ENCODE measurements at places on chromosomes 3 and 15.
A peak's percentile ranks its signal among the peaks of the same experiment; 100 is the strongest.

GRCh38 chr3:170162052-170162451, 19.5 kb downstream of the PHC3 start:
- no peak for DNase-seq

DNA sequence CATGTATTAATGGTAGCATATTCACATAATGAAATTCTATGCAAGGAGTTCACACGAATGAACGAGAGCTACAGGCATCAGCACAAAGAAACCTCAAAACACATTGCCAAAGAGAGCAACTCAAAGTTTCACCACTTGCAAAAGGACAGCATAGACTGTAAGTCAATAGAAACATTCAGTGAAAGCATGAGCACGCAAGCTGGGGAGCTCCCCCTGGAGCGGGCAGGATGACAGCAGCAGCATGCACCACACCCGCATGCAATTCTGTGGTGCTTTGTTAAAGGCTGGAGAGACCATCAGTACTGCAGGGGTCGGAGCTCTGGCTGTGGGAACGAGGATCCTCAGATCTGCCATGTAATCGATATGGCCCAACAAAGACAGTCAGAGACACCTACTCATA, 18.7 kb downstream of the OCA2 start:
- peak; percentile 11 for DNase-seq

DNA sequence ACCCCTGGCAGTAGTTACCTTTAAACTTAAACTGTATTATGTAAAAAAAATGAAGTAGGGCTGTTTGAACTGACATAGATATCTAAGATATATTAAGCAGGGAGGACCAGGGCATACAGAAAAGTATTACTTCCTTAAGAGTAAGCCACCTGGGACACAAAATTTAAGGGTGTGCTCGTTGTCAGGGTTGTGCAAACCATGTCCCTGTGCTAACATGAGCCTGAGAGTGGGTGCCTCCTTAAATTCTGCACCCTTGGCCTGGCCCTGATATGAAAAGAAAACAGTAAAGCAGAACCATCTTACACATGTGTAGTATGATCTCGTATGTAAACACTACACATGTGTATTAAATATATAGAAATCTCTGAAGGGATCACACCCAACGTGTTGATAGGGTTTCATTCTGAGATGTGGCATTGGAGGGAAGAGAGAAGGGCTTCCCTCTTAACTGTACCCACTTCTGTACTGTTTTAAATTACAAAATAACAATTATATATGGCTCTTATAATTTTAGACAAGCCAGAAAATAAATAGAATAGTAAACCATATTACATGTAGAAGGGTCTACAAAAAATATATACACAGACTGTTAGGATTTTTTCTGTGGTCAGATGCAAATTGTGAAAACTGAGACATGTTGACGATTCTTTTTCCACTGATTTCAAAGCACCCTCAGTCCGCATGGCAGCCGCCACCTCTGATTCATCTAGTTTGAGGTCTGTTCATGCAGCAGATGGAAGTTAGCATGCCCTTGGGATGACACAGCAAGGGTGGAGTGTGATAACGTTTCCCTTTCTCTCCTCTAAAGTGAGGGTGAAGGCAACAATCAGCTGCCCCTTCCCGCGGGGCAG, 400.8 kb upstream of the PROK2 start:
- DNase-seq, result peak; percentile 83

DNA sequence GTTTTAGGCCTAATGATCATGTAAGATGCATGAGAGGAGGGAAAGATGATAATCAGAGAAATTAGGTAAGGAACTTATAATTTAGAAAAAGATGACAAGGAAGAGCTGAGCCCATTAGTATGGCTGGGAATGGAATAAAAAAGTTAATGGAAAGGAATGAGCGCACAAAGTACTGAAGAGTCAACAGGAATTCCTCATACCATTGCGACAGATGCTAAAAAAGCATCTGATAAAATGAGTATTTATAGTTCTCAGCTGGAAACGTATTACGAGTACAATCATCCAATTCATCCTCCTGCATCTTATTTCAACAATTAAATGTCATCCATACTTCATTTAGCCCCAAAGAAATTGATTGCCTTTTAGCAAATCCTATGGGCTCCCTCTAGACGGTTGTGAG, 58.9 kb downstream of the TMCC1 start:
- no peak for DNase-seq

DNA sequence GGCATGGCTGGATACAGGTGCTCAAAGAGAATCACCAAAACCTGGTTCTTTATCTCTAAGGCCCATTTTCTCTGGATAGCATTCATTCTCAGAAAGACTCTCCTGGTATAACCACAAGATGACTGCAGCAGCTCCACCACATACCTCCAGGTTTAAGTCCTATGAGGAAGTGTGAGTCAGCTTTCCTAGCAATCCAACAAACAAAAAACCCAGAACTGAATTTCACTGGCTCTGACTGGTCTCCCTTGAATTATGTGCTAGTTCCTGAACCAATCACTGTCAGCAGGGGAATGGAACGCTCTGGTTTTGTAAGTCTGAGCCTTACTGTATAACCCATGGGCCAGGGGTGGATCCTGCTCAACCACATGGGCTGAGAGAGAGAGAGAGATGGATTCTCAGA, 27.2 kb downstream of the MRPL46 start:
- DNase-seq, result peak; percentile 64

GRCh38 chr3:37445163-37445562, 270.8 kb upstream of the LRRFIP2 start:
- DNase-seq, result no peak

DNA sequence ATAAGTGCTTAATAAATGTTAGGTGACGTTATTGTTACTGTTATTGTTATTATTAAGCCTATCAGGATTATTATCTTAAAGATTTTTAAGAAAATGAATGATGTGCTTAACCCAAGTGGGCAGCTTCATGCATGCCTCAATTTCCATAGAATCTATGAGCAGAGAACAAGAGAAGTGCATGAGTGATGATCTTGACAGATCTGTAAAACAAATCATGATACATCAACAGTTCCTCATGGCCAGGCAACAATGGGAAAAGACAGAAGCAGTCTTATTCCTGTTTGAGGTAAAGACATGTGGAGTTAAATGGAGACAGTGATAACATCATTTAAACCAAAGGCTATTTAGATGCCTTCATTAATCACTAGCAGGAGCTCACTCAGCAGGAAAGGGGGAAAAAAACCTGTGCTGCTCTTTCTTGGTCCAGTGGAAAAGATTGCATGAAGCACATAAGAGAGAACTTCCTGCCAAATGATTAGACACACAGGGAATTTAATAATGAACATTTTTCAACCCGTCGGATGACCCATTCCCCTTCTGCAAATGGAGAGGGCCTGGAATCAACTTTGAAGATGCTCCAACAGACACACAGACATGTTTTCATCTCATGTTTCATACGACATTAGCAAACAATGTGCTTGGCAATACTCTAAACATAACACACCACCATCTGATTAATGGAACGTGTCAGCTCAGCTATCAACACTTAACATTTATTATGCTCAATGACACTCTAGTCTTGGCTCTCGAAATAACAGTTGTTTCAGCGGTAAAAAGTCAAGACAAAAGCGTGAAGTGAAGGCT, 212.2 kb upstream of the LRRN1 start:
- peak; percentile 57 for DNase-seq

DNA sequence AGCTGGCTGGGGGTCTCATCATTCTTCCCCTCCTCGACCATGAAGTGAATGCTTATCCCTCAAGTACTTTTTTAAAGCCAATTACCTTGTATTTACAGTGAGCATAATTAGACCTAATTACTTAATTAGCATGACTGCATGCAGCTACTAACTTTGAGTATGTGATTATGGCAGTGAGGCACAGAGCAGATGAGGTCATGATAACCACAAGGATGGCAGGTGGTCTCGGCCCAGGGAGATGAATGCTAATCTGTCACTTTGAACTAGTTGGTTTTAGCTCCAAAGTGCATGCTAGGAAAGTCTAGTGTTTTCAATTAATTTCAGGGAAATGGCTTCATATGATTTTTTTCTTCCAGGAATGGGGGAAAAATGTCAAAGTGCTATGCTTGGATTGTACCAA, 233.8 kb downstream of the NTRK3 start:
- peak; percentile 45 for DNase-seq

DNA sequence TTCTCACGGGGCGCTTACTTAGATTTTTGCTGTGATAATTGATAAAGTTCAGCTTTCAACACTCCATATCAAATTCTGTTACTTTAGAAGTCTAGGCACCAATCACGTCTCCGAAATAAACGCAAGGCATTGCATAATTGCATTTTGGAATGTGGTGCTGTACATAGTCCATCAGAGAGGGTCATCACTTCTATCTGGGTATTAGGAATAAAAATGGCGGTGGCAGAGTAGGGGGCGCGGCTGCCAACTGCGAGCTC, 365 bp upstream of the UQCC5 start:
- no peak for DNase-seq

DNA sequence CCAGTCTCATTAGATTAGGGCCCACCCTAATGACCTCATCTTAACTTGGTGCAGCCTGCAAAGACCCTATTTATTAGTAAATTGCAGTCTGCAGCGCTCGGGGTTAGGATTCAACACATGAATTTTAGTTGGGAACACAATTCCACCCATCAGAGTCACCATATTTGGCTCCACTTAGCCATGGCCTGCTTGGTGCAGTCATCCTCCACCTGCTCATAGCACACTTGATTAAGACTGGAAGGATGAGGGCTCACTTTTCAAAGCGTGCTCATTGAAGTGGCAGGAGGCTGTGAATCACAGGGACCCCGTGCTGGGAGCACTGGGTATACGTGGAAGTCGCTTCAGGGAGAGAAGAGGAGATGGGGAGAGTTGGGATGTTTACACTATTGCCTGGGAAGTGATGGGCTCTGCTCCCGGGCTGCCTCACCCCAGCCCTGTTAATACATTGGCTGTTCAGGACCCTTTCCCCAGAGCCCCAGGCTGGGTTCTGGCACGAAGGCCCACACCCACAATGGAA, 68.2 kb downstream of the ASB7 start:
- no peak for DNase-seq

GRCh38 chr3:145869958-145870357, 291.0 kb downstream of the PLOD2 start:
- no peak for DNase-seq

GRCh38 chr3:15097891-15098290, 1.1 kb downstream of the RBSN start:
- DNase-seq, result peak; percentile 17

DNA sequence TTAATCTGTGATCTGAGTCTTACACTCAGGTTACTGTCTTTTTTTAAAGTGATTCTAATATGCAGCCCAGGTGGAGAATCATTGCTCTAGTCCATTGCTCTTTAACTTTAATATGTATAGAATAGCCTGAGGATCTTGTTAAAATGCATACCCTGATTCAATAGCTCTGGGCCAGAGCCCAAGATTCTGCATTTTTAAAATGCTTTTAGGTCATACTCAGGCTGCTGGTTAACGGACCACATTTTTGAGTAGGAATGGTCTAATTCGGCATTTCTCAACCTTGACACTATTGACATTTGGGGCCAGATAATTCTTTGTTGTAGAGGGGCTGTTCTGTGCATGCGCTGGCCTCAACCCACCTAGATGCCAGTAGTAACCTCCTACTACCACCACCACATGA, 20.9 kb upstream of the FSTL1 start:
- DNase-seq, result peak; percentile 89

- DNase-seq, result no peak
Measured at GRCh38 chr3:41045491-41045890, 153.8 kb upstream of the CTNNB1 start.

- DNase-seq, result peak; percentile 47
Measured at GRCh38 chr3:42080453-42080872, 10.7 kb upstream of the TRAK1 start.

GRCh38 chr3:194682694-194683310, 2.9 kb upstream of the FAM43A start:
- peak; percentile 84 for DNase-seq

DNA sequence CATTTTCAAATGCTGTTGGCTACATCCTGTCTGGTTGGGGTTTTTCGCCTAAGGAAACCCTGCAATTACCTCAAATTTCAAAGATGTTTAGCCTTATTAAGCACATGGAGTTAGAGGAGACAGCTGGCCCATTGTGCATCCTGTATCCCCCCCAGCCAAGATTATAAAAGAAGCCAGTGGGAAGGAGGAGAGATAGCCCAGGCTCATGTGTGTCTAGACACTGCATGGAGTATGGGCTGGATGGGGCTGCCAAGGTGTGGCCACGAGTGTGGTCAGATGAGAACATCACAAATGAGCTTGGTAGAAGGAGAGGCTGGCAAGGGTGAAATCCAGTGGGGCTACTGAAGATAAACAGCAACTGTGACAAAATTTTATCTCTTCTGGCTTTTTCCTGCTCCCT, 270.0 kb upstream of the TBC1D5 start:
- no peak for DNase-seq

DNA sequence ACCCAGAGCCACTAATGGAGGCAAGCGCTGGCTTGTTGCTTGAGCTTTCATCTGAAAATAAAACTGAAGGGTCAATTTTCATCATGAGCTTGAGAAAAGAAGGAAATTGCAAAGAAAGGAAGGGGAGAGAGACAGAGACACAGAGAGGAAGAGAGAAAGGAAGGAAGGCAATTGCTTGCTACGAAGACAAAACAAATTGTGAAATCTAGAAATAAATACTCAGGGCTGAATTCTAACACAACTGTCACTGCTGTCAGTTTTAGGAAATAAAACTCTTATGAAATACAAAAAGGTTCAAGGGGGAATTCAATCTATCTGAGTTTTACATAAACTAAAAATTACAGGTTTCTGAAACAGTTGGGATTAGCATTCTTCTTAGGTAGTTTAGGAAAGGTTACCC, 36.7 kb downstream of the FOXP1 start:
- no peak for DNase-seq

- no peak for DNase-seq
Measured at GRCh38 chr3:22981861-22982260, 221.3 kb upstream of the UBE2E2 start.

DNA sequence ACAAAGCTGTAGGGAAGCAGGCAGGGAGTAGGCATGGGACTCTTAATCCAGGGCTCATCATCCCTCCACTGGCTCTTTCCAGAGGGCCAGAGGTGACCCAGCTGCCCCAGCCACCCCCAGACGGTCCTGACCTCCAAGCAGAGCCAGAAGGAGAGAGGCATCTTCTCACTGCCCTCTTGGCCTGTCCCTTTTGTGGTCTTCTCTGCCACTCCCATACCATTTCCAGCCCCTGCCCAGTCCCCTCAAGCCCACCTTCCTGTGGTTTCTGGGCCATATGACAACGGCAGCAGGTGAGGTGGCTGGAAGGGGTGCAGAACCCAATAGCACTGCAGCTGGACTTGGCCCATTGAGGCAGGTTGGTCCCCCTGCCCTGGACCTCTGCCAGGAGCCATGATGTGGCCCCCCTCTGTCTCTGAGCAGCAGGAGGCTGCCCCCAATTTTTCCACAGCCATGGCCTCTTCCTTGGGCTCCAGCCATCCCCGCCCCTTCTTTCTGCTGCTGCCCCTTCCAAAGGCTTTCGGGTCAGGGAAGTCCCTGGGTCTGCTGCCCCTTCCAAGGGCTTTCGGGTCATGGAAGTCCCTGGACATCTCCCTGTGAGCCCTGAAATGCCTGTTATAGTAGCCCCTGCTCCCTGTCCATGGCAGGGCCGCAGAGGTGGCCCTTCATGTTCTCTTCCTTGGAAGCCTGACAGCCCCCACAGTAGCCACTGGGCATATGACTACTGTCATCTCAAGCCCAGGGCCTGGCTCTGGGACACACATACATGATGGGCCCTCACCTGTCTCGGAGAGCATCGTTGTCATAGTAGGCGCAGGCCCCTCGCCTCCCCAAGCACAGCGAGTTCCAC, 39.5 kb upstream of the RAB6B start:
- no peak for DNase-seq
